ENCODE measurements at places on chromosomes 13 and 19.

DNA sequence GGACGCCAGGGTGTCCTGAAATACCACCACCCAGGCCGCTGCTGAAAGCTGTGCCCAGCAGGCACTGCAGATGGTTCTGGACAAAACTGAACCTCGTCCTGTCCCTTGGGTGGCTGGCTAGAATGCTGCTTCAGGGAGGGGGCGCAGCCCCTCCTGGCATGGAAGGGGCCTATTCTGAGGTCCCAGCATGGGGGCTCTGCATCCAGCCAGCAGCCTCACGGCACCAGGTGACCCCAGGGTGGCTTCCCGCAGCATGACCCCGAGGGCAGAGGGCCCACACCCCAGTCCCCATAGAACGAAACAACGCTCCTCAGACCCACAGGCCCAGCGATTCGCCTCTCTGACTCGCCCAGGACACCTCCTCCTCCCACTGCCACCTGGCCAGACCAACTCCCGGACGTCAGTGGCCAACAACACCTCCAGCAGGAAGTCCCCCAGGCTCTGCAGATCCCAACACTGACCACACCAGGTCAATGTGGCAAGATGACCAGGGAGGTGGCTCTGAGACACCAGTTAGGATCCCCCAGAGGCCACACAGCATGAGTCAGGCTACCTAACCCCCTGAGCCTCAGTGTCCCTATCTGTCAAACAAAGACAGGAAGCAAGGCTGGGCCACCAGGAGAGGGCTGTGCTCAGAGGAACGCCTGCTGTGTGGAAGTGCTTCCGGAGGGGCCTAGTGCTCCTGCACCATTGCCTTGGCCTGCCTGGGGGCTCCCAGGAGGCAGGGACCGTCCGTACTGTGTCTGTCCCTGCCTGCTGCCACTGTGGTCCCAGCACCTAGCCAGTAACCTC is 6.1 kb downstream of the MKNK2 start:
- DNase-seq, result no peak

DNA sequence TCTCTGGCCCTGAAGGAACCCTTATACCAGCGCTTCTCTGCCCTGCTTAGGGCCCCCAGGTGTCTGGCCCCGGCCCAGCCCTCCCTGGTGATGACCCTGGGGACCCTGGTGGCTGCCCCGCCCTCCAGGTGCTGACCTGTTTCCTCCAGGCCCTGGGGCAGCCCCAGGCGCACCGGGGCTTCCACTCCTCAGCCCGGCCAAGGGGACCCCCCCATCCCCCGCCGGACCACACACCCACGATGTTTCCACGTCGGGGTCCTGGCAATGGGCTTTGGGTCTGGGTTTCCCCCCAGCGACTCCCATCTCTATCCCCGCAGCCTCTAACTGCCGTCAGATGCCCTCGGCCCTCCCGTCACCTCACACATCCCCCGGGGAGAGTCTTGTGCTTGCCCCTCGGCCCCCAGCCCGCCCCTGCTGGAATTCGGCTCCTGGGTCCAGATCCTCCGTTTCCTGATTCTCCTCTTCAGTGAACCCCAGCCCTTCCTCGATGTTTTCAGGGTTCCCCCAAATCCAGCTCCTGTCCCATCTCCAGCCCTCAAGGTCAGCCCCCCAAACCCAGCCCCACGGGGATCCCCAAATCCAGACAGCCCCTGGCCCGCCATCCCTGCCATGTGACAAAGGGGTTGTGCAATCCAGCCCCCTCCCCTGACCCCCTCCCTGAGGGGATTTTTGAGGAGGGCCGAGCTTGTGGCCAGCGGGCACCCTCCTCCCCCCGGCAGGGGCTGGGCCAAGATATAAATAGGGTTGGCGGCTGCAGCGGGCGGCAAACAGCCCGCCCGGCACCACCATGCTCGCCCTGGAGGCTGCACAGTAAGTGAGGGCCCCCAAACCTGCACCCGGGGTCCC is at the start of gene SPIB:
SPIB (plus strand) TSS at position 763 of the 846 bp plus-strand sequence; CDS start at position 788, 25 bp downstream.
- DNase-seq, result no peak

- no peak for DNase-seq
Observed at GRCh38 chr13:75766636-75767035, 130.5 kb downstream of the LMO7 start.

DNA sequence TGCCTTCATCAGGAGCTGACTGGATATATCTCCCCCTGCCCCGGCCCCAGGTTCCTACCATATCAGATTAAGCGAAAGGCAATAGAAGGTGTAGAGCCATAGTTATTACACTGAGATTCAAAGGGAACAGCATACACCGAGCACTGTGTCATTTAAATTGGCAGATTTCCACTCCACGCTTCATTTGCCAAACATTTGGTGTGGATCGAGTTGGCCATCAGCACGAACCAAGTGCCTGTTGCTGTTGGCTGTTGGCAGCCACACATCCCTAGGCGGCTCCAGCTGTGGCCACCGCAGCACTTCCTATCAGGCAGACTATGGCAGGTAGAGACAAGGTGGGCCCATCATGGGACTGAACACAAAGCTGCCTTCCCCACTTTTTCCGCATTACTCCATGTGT is 115.8 kb downstream of the CCNA1 start:
- no peak for DNase-seq

DNA sequence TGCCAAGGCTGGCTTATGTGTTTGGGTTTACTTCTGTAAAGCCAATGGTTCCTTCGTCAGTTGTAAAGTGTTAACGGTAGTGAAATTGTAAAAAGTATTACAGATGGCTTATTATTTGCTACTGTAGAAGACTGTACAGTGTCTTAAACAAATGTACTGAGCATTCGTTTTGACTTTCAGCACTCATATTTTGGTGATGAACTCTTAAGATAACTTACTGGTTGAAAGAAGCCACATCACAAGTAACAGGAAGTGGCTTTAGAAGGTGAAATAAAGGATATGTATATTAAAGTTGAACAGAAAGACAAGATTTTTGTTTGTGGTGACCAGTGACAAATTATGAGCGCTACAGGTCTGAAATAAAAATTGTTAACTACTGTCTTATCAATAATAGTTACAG is 64.2 kb downstream of the URI1 start:
- DNase-seq, result no peak

- DNase-seq, result no peak
Observed at GRCh38 chr19:16095071-16095571, 16.6 kb upstream of the RAB8A start.

DNA sequence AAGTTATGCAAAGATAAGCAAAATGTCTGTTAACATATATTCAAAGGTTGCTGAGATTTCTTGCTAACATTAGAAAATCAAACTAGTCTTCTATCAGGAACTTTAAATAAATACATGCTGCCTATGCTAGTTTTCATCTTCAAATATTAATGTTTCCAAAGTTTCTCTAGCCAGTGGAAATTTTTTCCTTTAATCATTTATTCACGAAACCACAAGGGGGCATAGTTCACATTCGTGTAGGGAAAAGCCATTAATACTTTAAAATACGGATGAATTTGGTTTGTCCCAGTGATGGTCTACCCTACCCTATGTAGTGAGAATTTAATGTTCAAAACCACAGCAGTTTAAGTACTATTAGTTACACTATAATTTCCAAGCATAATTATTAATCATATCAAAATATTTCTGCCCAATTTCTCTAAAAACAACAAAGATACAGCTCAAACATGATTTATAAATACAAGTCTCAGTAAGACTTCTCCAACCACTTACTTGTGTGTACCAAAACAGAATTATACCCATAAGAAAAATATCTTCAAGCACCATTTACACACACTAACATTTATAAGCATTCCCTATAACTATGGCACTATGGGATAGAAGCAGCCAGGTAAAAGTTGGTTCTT is 16.2 kb downstream of the NUFIP1 start:
- DNase-seq, result no peak

DNA sequence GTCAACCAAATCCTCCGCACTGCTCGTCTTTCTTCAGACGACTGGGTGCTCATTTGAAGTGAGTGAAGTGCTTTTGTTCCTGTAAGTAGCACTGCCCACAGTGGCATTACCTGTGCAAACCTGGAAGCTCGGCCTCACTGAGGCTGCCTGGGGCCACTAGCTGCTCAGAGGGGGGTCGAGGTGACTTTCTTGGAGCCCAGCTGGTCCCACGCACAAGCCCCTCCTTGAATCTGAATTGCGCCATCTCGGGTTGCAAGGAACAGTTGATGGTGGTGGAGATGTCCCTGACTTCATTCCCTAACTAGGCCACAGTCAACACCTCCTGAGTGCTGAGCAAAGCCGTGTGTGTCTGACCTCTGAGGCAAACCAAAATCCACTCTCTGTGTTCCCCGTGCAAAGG is 79.3 kb upstream of the GPR183 start:
- no peak for DNase-seq

DNA sequence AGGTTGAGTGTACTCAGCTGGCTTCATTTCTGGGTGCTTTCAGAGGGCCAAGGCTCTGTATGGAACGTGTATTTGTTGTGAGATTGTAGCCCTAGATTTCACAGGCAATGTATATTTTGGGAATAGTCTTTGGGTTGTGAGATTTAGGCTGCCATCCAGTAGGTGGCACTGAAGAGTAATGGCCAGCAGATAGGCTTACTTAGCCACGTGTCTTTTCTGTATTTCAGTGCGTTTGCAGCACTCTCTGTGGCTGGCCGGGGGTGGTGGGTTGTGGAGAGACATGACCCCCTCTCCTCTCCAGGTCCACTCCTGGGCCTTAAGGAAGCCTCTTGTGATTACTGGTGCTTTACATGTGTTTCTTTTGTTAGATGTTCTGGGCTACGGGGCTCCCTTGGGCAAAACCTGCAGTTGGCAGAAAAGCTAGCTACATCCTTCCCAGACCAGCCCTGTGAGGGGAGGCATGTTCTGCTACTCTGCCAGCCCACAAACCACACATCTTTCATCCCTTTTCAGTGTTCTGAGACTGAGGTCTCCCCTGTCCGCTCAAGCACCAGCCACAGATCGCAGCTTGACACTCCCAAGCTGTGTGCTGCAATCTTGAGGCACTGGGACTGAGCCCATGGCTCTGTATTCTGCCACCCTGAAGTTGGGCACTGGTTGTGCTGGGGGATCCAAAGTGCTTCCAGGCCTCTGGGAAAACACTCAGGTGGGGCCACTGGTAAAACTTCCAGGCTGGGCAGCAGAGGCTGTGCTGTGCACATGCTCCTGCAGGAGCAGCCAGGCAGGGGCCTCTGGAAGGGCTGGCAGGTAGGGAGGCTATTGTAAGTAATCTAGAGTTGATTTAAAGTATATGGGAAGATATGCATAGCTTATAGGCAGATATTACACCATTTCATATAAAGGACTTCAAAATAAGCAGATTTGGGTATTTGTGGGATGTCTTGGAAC is 1096.8 kb upstream of the PCDH20 start:
- no peak for DNase-seq

DNA sequence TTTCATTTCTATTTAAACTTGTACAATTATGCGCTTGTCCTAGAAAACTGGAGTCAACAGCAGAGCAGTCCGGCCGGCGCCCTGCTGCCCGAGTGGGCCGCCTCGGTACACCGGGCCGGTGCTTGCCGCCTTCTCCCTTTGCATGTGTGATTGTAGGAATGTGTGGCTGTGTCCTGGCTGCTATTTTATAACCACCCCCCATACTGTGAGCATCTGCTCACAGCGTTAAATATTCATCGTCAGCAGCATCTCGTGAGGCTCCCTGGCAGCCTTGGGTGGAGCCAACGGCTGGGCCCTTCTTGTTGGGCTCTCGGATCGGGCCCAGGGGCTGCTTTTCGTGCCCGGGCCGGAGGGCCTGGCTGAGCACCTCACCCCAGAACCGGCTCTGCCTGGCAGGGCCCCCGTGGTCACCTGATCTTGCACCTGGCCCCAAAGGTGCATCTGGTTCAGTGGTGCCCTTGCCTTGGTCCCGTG is 10.6 kb downstream of the PIAS4 start:
- DNase-seq, result no peak

DNA sequence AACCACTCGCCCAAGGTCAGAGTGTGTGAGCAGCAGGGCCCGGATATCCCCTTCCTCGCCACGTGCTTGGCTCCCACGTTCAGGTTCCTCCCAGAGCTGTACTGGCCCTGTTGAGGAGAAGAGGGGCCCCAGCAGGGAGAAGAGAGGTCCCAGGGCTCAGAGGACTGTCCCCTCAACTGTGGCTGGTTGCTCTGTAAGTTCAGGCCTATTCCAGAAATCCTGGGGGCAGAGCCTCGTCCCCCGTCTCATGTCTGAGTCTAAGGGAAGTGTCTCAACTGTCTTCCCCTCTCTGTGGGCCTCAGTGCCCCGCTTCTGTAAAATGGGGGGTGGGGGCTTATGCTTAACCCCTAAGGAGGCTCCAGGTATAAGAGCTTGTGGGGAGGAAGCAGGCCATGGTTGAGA is 3.9 kb downstream of the PPP5C start:
- no peak for DNase-seq

Data from SIG-M5 (cell line).